ENCODE measurements at places on chromosomes 2 and 18.

- no peak for DNase-seq
These were observed 100.3 kb downstream of the TTC32 start for GRCh38 chr2:19801367-19802080.

GRCh38 chr2:153101187-153101586 is 377.4 kb downstream of the RPRM start:
- DNase-seq = no peak

- no peak for DNase-seq
These were observed 5.3 kb upstream of the CTAGE1 start for GRCh38 chr18:22422909-22423548.

- no peak for DNase-seq
These were observed 702.7 kb downstream of the SOCS6 start for GRCh38 chr18:70991577-70991976.

- no peak for DNase-seq
These were observed 18.0 kb downstream of the FBXO41 start for GRCh38 chr2:73266061-73266901.

DNA sequence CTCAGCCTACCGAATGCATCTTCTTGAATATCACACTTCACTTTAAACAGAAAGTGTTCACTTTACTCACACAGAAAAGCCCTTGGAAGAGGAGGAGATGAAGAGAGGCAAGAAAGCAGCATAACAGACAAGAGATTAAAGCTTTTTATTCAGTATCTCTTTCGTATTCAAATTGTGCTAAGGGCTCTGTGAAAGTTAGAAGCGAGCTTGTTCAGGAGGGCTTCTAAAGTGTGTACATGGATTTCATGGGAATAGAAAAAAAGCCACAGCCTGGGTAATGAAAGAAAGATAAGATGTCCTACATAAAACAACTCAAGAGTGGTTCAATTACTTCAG is 531.9 kb downstream of the TMEM182 start:
- DNase-seq = no peak

DNA sequence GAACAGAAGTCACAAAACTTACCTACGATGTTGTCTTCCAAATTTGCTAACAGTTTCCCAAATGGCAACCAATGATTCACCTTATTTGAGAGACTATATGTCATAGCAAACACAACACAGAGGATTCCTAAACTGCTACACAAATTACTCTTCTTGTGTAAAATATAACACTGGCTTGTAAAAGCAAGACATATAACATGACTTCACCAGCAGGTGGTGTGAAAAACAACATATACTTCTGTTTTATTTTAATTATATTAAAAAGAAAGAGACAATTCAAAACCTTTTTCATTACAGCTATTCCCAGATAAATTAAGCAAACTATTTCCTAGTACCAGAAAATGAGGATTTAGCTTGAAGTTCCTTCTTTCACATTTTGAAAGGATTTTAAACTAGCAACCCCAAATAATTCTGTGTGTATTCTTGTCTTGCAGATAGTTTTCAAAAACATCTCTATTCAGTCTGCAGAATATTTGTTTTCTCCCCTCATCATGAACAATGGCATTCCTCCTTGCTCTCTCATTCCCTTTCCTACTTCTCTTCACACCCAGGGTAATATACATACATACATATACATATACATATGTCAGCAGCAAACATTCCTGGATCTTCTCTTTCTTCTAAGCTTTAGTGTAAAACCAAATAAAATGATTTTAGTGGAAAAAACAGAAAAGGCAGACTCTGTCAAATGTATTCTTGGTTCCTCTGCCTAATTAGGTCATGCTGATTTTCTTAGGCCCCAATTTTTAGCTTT is 62.1 kb downstream of the SCN3A start:
- no peak for DNase-seq

- no peak for DNase-seq
These were observed 154.4 kb upstream of the PXDN start for GRCh38 chr2:1898461-1899395.

DNA sequence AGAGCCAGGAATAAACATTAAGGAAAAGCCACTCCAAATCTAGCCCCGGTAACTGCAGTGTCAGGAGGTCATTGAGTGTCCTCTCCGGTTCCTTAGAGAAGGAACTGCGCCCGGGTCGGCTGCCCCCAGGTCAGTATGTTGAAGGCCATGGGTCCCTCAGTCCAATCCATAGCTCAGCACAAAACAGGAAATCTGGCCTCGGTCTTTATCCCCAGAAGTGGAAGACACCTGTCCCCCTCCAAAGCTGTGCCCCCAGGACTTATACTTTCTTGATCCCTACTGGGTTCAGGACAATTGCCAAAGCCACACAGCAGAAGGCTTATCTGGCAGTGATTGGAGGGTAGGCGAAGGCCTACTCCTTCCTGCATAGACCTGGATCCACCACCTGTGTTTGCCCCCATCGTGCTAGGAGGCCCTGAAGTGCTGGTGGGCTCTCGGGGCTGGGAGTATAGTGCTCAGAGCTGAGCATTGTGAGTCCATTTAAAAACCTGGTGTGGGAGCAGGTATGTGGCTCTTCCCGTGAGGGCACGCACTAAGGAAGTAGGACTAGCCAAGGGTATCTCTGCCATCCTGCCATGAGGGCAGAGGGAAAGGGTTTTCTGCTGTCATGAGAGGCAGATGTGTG is 178.6 kb downstream of the SEPTIN10 start:
- DNase-seq = no peak

GRCh38 chr2:235908826-235909225 is 259.4 kb downstream of the GBX2 start:
- no peak for DNase-seq
